ENCODE measurements at places on chromosomes 3 and 15. TPM values are rescaled to one million over a fixed set of nuclear protein-coding genes. Genes with fewer than 3 reads are reported as not detected.

GRCh38 chr15:34331809-34332208 is 5.8 kb downstream of the SLC12A6 start:
- no peak for DNase-seq
- peaks cover 18% of the 10 kb centered on the region for H3K4me1 ChIP-seq
- H3K4me3 ChIP-seq = no peak overlapping the region

The RHOV gene
- total RNA-seq = 3.4 TPM

DNA sequence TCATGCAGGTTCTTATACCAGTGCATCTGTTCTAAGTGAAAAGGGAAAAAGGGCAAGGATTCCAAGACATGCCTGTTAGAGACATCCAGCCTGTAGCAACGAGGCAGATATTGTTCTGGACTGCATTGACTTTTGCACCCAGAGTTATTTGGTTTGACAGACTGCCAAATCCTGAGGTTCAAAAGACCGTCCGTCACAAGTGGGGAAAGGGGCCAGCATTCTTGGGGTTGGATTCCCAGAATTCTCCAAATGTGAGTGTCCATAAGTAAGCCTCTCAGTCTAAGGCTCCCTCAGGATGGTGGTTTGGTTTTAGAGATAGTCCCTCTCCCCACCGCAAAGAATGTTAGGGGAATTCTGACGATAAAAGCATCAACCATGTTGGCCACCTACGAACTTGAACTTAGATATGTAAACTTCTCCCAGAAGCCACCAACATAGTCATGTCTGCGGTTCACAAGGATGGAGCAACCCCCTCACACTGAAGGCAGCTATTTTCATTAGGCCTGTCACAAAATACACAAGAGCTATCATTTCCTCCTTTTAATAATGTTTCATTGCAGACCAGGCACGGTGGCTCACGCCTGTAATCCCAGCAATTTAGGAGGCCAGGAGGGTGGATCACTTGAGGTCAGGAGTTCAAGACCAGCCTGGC is 13.6 kb upstream of the LACTB start:
- no peaks in the 10 kb centered on the region for H3K36me3 ChIP-seq
- peaks cover 13% of the 10 kb centered on the region for H3K4me1 ChIP-seq
- H3K4me3 ChIP-seq = no peak overlapping the region
- H3K27me3 ChIP-seq = no peaks in the 10 kb centered on the region

DNA sequence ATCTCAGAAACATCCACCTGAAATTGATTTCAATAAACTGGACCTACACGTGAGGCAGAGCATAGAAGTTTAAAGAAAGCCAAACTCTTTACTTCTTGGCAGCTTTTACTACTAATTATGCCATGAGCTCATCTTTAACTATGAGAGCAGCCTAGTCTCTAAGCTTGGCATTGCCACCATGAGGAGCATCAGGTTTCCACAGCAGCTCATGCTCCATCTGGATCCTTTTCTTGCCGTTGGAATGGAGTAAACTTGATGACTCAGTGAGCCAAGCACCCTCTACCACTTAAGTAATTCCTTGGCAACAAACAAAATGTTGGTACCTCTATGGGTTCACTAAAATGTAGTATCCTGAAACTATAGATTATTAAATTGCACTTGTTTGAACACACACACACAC is 583.2 kb downstream of the EPHA3 start:
- no peak overlapping the region for H3K4me3 ChIP-seq
- H3K27me3 ChIP-seq = no peaks in the 10 kb centered on the region
- H3K4me1 ChIP-seq = no peaks in the 10 kb centered on the region
- no peaks in the 10 kb centered on the region for H3K36me3 ChIP-seq
- DNase-seq = no peak

GRCh38 chr3:31409866-31410265 is 122.9 kb upstream of the STT3B start:
- peaks cover 29% of the 10 kb centered on the region for H3K4me1 ChIP-seq
- H3K36me3 ChIP-seq = no peaks in the 10 kb centered on the region
- H3K27me3 ChIP-seq = no peaks in the 10 kb centered on the region

DNA sequence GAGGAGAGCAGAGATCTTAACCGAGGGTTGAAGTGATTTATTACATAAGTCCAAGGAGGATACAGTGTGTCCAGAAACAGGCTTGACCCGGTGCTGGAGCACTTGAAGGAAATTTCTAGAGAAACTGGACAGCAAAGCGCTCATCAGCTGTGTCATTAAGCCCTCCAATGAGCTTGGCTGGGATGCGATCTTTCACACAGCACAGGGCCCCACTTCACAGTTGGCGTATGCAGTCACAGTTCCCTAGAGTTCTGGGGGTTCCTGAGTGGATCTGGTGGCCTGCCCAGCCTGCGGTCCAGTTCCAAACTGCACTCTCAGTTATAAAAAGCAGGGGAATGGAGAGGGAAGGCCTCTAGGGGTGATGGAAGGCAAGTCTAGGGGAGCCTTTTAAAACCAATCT is 13.6 kb downstream of the ST8SIA2 start:
- H3K27ac ChIP-seq = no peak overlapping the region
- no peak for DNase-seq
- H3K36me3 ChIP-seq = no peaks in the 10 kb centered on the region
- H3K4me3 ChIP-seq = no peak overlapping the region

DNA sequence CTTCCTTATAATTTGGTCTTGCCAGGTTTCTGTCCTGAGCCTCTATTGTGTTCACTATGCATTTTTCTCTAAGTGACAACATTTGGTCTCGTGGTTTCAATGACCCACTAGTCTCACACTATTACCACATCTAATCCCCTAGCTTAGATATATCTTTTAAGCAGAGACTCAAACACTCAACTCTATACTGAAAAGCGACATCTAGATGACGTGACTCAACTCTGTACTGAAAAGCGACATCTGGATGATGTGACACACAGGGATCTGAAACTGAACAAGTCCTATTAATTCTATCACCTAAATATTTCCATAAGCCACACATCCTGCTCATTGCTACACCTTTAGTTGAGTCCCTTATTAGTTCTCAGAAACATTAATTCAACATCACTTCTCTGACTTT is 141.7 kb upstream of the MBNL1 start:
- no peak overlapping the region for H3K4me3 ChIP-seq
- H3K27me3 ChIP-seq = no peaks in the 10 kb centered on the region
- no peak for DNase-seq
- H3K4me1 ChIP-seq = no peaks in the 10 kb centered on the region

The ANKUB1 gene
- total RNA-seq = not detected

The PRRT3 gene
- 8.3 TPM for total RNA-seq

DNA sequence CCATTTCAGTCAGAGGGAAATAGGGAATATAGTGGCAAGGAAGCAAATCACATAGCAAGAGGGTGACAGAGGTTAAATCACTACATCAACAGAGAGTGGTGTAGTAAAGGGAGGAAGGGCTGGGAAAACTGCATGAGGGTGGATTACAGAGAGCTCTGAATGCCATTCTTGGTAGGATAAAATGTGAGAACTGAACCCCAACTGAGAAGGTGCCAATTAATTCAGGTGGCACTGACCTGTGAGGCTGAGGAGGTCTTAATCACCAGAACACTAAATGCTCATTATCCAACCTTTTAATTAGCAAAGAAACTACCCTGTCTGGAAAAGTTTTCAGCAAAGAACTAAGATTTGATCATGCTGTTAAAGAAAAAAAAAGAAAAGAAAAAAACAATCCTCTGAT is 202.7 kb downstream of the LRRN1 start:
- no peaks in the 10 kb centered on the region for H3K27me3 ChIP-seq
- H3K36me3 ChIP-seq = no peaks in the 10 kb centered on the region
- no peak overlapping the region for H3K4me3 ChIP-seq
- peaks cover 13% of the 10 kb centered on the region for H3K4me1 ChIP-seq
- DNase-seq = no peak

DNA sequence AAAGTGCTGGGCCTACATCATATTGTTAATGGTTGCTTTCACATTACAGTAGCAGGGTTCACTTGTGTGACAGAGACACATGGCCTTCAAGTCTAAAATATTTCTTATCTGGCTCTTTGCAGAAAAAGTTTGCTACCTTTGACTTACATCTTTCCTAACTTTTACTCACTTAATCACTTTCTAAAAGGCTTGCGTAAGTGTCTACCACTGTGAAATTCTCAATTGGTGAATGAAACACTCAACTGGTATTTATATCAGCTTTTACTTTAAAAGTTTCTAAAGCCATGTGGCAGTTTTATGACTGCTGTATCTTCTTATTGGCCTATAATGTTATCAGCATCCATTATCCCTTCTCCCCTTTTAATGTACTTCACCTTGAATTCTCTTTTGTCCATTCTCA is 554.5 kb downstream of the ZIC1 start:
- H3K4me3 ChIP-seq = no peak overlapping the region
- H3K4me1 ChIP-seq = peaks cover 5% of the 10 kb centered on the region
- H3K27me3 ChIP-seq = peaks cover 8% of the 10 kb centered on the region
- DNase-seq = no peak
- no peak overlapping the region for H3K27ac ChIP-seq
- no peaks in the 10 kb centered on the region for H3K36me3 ChIP-seq

DNA sequence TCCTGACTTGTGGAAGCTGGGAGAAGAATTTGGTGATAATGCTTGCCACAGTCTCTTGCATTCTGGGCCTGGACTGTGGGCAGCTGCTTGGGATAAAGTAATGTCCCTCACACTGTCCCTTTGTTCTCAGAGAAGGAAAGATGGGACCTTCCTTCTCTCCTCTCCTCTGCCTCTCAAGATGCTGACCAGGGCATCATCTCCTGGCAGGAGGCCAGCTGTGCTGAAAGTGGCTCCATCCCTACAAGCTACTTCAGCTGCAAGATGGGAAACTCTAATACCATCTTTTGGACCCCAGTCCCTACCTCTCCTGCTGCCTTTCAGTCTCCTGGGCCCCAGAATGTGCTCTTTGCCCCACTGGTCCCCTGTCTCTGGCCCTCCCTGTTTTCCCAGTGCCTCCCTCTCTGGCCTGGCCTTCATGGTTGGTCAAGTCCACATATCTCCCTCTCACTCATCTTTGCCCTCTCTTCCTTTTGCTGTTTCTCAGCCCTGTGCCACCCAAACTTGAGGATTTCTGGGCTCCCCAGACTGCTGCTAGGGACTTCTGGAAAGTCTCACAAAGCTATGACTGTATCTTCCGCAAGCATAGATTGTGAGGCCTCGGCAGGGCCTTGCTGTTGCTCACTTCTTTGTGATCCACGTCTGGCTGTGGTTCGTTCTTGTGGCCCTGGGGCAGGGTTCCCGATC is 7.1 kb upstream of the SLC6A20 start:
- no peak for DNase-seq
- H3K4me3 ChIP-seq = no peak overlapping the region
- H3K27ac ChIP-seq = no peak overlapping the region
- H3K4me1 ChIP-seq = peaks cover 3% of the 10 kb centered on the region

GRCh38 chr3:143824735-143825385 is 23.4 kb downstream of the SLC9A9 start:
- DNase-seq = no peak
- peaks cover 10% of the 10 kb centered on the region for H3K4me1 ChIP-seq
- no peak overlapping the region for H3K4me3 ChIP-seq
- H3K36me3 ChIP-seq = no peaks in the 10 kb centered on the region
- no peaks in the 10 kb centered on the region for H3K27me3 ChIP-seq
- H3K27ac ChIP-seq = no peak overlapping the region

DNA sequence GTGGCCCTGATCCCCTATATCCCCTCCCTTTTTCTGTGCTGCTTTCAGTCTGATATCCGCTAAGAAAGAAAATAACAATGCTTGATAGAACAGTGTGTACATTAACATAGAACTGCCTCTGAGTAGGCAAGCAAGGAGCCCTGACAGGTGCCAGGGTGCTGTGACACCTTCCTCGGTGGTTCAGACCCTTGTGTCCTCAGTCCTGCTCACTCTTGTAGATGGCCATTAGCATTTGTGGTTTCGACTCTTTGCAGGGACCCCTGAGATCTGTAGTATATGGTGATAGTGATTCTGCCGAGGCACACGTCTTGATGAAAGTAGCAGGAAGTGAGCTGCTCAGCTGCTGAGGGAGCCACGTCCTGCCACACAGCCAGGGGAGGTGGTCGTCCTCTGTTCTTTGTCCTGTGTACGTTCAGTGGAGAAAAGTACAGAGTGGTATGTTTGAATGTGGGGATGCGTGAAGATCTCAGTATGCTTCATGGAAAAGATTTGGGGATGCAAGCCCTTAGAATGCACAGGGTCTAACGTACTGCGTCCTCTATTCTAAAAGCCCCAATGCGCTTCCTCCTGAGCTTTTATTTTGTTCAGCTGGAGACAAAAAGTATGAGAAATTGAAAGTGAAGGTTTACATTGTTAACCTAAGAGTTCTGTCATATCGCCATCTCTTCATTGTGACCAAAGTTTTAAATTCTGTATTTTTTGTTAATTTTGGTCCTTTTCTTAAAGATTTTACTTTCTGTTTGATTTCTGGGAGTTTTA is 35.4 kb downstream of the PXYLP1 start:
- no peak overlapping the region for H3K27ac ChIP-seq
- no peak for DNase-seq
- no peaks in the 10 kb centered on the region for H3K27me3 ChIP-seq
- H3K4me3 ChIP-seq = no peak overlapping the region

DNA sequence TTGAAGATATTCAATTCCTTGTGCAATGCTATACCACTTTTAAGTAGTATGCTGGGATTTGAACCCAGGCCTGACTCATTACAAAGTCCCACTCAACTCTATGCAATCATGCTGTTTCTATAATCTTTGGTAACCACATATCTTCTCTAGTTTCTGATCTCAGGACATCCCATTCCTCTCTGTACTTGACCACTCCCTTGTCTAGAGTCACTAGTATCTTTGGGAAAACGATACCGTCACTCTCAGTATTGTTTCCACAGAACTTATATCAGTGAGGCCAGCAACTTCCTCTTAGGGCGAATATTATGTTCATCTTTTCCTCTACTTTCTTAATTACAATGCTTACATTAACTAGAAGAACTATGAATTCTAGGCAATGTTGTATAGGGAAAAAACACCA is 137.3 kb upstream of the TSPAN3 start:
- DNase-seq = no peak
- peaks cover 24% of the 10 kb centered on the region for H3K36me3 ChIP-seq
- H3K27ac ChIP-seq = no peak overlapping the region

GRCh38 chr3:143276592-143276991 is 157.0 kb downstream of the CHST2 start:
- no peaks in the 10 kb centered on the region for H3K36me3 ChIP-seq
- peaks cover 6% of the 10 kb centered on the region for H3K27me3 ChIP-seq
- H3K4me3 ChIP-seq = no peak overlapping the region
- H3K4me1 ChIP-seq = no peaks in the 10 kb centered on the region

GRCh38 chr15:90071220-90071807 is 31.0 kb downstream of the IDH2 start:
- H3K4me1 ChIP-seq = peaks cover 8% of the 10 kb centered on the region
- no peaks in the 10 kb centered on the region for H3K27me3 ChIP-seq
- no peak overlapping the region for H3K4me3 ChIP-seq
- H3K27ac ChIP-seq = no peak overlapping the region
- H3K36me3 ChIP-seq = peaks cover 9% of the 10 kb centered on the region

DNA sequence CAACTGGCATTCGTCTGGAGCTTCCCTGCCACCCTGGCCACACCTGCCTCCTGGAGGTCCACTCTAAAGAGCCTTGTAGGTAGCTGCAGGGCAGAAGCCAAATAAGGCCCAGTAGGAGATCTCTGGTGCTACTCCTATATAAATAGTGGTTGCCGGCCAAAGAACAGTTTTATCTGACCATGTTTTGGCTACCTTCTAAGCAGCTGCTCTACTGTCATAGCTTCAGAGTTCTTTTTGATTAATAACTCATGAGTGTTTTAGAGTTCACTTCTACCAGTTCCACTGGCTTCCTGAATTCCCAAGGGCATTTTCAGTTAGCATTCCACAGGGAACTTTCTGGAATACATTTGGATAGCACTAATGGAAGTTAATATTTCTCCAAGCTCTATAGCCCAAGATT is 154.6 kb downstream of the B3GALNT1 start:
- H3K4me3 ChIP-seq = no peak overlapping the region
- no peaks in the 10 kb centered on the region for H3K27me3 ChIP-seq
- peaks cover 25% of the 10 kb centered on the region for H3K4me1 ChIP-seq
- no peak for DNase-seq
- H3K36me3 ChIP-seq = no peaks in the 10 kb centered on the region

The NKIRAS1 gene
- 8.7 TPM for total RNA-seq
